ENCODE measurements at places on chromosomes 11 and 22.

DNA sequence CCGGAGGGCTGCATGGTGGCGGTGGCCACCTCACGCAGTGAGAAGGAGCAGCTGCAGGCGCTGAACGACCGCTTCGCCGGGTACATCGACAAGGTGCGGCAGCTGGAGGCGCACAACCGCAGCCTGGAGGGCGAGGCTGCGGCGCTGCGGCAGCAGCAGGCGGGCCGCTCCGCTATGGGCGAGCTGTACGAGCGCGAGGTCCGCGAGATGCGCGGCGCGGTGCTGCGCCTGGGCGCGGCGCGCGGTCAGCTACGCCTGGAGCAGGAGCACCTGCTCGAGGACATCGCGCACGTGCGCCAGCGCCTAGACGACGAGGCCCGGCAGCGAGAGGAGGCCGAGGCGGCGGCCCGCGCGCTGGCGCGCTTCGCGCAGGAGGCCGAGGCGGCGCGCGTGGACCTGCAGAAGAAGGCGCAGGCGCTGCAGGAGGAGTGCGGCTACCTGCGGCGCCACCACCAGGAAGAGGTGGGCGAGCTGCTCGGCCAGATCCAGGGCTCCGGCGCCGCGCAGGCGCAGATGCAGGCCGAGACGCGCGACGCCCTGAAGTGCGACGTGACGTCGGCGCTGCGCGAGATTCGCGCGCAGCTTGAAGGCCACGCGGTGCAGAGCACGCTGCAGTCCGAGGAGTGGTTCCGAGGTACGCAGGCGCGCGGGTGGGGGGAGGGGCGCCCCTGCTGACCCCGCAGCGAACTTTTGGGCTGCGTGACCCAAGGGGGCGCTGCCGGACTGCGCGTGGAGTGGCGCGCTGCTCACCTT lies 670 bp downstream of the NEFH start:
- peak; percentile 56 for DNase-seq

GRCh38 chr11:20762116-20762844 lies 92.9 kb downstream of the NELL1 start:
- DNase-seq: no peak

DNA sequence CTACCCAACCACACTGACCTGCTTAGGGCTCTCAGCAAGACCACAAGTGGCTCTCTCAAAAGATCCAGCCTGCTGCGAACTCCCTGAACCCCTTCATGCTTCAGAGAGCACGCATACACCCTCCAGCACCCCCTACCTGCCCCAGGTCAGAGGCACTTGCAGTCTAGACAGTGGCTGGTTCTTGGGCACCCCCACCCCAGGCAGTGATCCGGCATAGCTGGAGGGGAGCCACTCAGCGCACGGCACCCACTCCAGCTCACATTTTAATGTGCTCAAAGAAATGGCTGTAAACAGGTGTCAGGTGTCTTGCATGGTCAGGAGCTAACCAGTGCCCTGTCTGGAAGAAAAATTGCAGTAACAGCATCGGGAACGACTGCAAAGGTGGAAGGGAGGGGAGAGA lies 140.8 kb downstream of the PKNOX2 start:
- DNase-seq: no peak

DNA sequence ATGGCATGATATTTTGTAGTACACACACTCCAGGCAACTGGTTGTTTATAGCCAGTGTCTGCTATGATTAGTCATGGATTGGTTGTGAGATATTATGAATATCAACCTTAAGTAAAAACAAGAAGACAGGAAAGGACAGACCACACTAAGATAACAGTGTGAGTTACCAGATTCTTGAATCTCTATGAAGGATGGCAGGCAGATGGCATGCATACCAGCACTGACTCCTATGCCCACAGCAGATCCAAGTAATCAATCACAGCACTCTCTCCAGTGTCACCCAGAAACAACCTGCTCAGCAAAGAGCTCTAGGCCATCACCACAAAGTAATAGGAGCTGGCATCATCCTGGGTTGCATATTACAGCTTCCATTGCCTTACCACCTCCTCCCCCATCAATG lies 116.6 kb downstream of the GALNT18 start:
- DNase-seq: no peak

GRCh38 chr11:125433454-125434121 lies 62.5 kb downstream of the FEZ1 start:
- peak; percentile 21 for DNase-seq

- DNase-seq: no peak
Measured at GRCh38 chr11:10937385-10937771, 79.5 kb upstream of the ZBED5 start.

DNA sequence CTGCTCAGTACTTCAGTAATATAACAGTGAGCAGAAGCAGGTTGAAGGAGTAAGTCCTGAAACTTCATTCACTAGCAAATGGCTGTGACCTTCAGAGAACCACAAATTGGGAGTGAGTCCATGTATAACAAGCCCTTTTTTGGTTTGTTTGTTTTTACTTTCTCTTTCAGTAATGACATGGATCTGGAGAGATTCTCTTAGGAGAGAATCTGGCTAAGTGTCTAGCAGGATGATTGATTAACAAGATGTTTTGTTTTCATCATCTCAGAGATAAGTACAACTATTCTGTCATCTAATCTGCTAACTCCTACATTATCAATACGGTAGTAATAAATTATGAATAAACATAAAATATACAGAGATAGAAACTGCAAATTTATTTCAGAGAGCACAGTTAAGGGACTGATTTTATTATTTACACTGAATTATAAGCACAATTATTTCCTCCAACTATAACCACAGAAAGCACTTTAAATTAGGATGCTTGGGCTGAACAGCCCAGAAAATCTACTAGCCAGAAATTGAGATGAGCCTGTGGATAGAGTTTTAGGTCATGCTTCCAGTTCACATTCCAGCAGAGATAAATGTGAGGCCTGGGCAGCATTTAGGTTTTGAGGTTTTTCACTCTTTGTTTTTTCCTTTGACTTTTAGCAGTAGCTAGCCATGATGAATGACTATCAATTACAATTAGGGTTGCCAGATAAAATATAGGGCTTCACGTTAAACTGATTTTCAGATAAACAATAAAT lies 429.3 kb upstream of the FAT3 start:
- DNase-seq: no peak

- DNase-seq: no peak
Measured at GRCh38 chr11:111949519-111950426, 12.6 kb downstream of the DIXDC1 start.

DNA sequence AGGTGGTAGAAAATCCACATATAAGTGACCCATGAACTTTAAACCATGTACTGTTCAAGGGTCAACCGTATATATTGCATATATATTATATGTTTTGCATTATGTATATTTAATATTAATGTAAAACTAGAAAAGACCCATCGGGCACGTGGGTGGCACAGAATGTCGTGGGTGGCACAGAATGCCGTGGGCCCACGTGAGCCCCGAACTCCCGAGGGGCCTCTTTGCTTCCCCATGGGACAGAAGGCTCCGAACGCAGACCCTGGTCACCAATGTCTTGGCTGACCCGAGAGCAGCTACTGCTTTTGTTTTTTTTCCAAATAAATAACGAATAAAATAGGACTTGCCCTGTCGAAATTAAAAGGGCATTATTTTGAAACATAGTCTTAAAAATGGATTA lies 415.4 kb downstream of the BRD1 start:
- DNase-seq: no peak

GRCh38 chr11:74838188-74838587 lies 89.5 kb downstream of the RNF169 start:
- no peak for DNase-seq

DNA sequence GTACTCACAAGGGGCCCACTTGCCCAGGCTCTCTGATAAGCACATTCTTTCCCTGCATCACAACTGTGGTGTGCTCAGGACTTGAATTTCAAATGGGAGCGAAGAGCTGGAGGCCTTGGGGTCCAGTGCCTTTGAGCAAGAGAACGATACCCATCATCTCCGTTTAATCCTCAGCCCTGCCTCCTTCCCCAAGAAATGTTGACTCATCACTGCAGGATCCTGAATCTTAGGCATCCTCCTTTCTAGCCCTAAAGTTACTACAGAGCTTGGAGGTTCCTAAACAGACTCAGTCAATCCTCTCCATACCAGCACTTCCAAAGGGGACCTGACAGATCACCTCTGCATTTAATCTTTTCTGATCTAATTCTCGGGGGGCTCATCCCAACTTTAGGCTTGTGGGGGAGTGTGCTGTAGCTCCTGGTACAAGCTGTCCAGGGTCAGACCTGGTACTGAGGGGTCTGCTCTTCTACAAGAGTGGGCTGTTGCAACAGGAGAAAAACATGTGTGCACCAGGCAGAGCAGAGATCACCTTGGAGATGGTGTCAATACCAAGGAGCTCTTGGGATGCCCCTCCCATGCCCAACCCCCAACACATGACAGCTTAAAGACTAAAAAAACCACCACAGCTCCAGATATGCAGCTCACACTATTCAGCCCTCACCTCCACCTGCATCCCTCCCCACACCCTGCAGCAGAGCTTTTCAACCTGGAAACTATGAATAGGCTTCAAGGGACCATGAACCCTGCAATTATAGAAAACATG lies 3.9 kb upstream of the PRG2 start:
- DNase-seq: no peak

DNA sequence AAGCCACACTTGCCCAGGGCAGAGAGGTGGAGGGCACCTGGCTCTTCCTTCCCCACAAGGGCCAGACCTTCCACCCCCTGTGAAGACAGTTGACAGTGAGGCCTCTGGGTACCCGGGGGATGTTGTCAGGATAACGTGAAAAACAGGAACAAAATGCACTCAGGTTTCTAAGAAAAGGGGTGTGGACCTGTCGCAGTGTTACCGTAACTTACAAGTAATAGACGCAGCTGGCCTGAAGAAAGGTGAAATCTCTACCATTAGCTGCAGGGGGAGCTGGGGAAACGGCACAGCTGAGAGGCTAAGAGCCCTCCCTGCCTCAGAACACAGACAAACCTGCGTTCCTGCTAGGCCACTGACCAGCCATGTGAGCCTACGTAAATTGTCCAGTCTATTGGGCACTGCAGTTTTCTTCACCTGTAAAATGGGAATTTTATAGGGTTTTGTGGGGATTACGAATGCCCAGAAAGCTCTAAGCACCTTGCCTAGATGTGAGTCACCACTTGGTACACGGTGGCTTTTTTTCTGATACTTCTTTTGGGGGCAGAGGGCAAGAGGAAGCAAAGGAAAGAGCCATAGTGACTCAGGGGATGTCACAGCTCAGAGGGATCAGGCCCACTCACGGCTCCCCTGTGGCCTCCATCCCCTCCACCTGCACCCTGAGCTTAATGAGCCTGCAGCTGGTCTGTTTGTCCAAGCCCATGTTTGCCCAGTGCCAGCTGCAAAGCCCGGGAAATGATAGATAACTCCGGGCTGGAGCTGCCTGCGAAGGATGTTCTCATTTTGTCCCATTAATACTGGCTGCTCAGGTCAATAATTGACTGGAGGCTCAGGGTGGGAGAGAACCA lies 18.4 kb upstream of the CABP7 start:
- peak; percentile 19 for DNase-seq

- DNase-seq: no peak
Measured at GRCh38 chr11:102010776-102011494, 36.3 kb upstream of the CFAP300 start.

- no peak for DNase-seq
Measured at GRCh38 chr11:63940786-63941185, 2.0 kb downstream of the NAA40 start.

- DNase-seq: no peak
Measured at GRCh38 chr22:36552289-36552688, 23.3 kb upstream of the EIF3D start.

GRCh38 chr11:48683226-48683720 lies 194.7 kb downstream of the OR4A47 start:
- no peak for DNase-seq

All from activated T-cell treated with anti-CD3 and anti-CD28 coated beads, Interleukin-2, amount 50 U/mL, for 72 hours (primary cell).